ENCODE measurements at places on chromosomes 6 and 20.

GRCh38 chr6:5871296-5871695 lies 135.4 kb downstream of the NRN1 start:
- no peak for DNase-seq

GRCh38 chr6:95681736-95682135 lies 104.4 kb downstream of the MANEA start:
- no peak for DNase-seq

DNA sequence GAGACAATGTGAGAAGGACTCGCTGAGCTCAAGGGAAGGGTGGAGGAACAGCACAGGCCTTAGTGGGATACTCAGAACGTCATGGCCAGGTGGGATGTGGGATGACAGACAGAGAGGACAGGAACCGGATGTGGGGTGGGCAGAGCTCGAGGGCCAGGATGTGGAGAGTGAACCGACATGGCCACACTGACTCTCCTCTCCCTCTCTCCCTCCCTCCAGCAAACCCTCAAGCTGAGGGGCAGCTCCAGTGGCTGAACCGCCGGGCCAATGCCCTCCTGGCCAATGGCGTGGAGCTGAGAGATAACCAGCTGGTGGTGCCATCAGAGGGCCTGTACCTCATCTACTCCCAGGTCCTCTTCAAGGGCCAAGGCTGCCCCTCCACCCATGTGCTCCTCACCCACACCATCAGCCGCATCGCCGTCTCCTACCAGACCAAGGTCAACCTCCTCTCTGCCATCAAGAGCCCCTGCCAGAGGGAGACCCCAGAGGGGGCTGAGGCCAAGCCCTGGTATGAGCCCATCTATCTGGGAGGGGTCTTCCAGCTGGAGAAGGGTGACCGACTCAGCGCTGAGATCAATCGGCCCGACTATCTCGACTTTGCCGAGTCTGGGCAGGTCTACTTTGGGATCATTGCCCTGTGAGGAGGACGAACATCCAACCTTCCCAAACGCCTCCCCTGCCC lies 1.7 kb downstream of the TNF start:
- peak; percentile 48 for DNase-seq

GRCh38 chr6:148193063-148193680 lies 149.5 kb upstream of the SASH1 start:
- no peak for DNase-seq

DNA sequence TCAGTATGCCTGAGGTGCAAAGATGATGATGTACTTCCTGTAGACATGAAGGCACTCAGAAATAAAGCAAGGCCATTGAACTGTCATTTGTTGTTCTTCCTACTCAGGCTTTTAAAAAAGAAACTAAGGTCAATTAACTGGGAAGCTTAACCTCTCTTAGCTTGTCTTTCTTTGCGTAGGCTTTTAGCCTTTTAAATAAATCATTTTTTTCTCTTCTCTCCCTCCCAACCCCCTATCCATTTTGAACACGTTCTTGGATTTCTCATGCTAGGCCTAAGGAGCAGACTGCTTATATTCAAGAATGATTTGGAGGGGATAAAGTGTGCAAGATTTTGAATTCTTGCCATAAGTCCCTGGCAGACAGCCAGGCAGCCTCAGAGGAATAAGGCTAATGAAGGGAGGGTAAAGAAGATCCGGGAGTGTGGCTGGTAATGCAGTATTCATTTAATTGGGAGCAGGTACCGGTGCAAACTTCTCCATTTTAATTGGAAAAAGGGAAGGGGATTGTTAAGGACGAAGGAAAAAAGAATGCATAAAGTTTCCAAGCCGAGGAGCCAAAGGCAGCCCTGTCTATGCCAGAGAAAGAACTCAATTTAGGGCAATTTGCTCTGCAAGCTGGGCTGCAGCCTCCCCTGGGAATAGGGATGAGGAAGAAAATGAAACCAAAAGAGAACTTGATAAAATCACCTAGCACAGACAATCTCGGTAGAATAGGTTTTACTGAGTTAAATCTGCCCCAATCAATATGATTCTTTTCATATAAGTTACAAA lies 343.8 kb upstream of the MMS22L start:
- DNase-seq, result no peak

DNA sequence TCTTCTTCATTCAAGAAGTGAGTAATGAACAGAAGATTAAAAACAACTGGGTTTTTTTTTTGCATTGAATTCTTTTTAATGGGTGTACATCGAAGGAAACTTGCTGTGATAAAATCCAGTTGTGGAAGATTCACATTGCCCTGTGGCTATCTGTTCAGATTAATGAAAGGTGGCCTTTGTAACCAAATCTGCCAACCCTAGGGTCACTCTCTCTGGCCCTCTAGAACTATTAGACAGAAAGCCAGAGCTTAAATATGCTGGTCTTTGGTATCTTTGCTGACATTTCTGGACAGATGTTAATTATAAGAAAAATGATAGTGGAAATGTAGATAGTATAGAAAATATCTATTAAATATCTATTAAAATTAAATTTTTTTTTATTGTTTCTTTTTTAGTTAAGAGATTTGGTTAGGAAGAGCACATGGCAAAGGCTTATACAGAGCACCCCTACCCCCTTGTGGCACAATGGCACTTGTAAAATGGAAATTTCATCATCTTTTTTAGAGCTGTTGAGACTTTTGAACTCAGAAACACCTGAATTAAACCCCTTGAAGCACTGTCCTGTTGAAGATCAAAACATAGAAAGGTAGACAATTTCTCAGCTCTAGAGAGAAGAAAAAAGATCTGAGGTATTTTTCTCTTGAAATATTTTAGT lies 572.5 kb downstream of the PKHD1 start:
- DNase-seq, result no peak

DNA sequence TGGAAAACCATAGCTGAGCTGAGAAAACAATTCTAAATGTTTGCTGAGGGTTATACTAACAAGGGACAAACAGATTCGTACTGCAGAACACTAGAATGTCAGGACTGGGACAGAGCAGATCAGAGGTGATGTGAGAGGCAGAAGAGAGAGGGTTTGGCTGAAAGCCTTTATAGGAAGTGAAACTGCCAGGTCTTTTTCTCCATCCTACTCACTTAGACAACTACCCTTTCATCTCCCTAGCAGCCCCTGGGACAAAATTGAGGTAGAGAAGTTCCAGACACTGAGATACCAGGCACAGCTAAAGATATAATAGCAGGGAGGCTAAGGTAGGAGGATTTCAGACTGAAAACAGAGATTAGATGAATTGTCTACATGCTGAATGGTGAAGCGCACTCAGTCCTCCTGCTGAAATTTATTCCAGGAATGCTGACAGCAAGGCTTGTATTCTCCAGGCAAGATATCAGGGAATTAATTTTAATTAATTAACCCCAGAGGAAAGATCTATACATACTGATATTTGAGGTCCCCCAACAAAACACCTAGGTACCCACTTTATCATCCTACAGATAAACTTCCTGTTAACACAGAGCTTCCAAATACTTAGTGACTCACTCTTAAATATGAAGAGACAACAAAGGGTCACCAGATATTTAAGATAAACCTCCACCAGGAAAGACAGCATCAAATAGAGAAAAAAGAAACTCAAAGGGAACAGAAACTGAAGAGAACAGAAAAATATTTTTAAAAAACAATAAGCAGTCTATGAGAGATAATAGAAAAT lies 12.6 kb upstream of the EIF2S2 start:
- DNase-seq, result no peak

GRCh38 chr6:40485300-40485699 lies 101.9 kb downstream of the LRFN2 start:
- DNase-seq, result no peak

DNA sequence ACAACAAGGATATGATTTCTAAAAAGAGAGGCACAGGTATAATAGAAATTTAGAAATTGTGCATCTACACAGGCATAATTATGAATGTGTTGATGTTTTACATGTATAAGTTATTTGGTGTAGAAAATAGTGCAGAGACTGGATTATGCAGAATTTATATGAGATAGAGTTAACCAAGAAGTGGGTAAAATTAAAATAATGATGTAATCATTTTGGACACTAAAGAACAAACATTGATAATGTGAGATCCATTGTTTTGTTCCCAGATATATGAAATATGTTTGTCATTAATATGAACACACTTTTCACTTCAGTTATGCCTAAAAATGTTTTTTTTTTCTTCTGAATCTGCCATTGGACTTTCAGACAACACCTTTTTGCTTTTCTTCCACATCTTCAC lies 37.2 kb upstream of the ZNF337 start:
- no peak for DNase-seq

GRCh38 chr6:111944541-111944940 lies 71.3 kb upstream of the FYN start:
- DNase-seq, result no peak

- DNase-seq, result no peak
Observed at GRCh38 chr6:129635396-129636130, 74.4 kb downstream of the ARHGAP18 start.

DNA sequence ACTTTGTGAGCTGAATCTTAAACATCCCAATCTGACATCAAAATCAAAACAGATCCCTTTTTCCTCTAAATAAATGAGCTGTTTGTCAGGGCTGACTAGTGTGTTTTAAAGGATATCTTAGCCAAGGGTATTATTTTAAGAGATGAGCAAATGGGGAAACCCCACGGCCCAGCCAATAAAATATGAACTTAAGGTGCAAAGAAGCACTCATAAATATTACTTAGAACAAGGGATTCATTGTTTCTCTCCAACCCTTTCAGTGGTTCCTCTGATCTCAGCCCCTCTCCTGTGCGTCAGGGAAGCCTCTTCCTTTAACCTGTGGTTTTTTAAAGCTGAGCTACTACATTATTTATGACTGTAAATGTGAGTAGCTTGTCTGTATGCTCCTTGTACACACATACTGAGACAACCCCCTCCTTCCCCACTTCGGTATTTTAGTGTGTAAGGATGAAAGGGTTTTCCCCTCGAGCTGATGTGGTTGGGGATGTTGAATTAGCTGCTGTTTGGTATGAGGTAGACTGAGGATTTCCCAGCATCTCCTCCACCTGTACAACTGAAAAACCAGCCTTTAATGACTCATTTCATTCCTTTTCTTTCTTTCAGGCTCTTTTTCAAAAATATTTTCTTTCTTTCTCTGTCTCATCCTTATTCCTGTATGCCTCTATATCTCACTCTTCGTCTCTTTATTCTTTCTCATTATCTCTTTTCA lies 6.5 kb downstream of the BMP5 start:
- no peak for DNase-seq

DNA sequence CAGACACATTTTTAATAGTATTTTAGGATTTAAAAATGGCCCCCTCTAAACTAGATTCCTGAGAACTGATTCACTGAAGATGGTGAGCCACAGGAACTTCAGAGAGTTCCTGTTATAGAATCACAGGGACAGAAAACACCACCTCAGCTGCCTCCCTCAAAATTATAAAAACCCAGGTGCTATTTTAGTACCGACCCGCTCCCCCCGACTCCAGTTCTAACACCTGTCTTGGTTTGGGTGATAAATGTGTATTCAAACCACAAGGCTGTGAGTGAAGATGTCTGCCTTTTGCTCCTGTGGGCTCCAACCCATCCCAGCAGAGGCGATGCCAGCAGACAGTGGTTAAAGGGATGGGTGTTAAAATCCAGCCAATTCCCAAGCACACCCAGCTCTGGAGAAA lies 127.4 kb upstream of the LY86 start:
- no peak for DNase-seq

DNA sequence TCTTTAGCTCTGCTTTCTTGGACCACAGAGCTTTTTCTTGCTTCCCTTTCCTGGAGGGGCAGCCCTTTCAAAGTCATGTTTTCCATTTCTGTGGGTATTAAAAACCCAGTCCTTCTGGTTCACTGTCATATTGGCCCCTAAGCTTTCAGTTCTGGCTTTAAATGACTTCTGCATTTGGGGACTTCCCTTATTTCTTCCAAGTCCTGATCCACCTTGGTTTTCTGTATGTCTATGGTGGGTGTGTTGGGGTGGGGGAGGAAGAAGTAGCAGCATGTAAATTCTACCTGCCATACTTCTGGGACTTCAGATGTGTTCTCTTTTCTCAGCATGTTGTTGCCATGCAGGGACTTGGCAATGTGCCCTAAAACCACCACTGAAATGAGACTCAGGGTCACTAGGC lies 77.1 kb upstream of the EMILIN3 start:
- no peak for DNase-seq

GRCh38 chr6:38445336-38445735 lies 194.4 kb downstream of the BTBD9 start:
- DNase-seq, result no peak

- DNase-seq, result no peak
Observed at GRCh38 chr6:18359237-18359885, 27.8 kb upstream of the RNF144B start.

- DNase-seq, result no peak
Observed at GRCh38 chr6:72564231-72564630, 57.6 kb upstream of the KCNQ5 start.

GRCh38 chr6:2790588-2791449 lies 25.6 kb downstream of the WRNIP1 start:
- DNase-seq, result no peak

DNA sequence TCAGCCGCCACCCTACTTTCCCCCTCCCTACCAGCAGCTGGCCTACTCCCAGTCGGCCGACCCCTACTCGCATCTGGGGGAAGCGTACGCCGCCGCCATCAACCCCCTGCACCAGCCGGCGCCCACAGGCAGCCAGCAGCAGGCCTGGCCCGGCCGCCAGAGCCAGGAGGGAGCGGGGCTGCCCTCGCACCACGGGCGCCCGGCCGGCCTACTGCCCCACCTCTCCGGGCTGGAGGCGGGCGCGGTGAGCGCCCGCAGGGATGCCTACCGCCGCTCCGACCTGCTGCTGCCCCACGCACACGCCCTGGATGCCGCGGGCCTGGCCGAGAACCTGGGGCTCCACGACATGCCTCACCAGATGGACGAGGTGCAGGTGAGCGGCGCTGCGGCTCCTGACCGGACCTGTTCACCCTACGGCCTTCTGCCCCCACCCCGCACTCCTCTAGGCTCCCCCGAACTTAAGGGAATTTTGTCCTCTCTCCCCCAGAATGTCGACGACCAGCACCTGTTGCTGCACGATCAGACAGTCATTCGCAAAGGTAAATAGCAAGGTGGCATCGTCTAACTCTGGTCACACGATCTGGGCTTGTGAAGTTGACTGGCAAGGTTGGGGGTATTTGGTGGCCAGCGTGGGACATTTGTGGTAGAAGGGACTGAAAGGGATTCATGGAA lies 2.3 kb downstream of the TFAP2C start:
- no peak for DNase-seq

- no peak for DNase-seq
Observed at GRCh38 chr6:124433387-124434160, 528.7 kb upstream of the RNF217 start.

GRCh38 chr6:15957655-15958169 lies 171.2 kb upstream of the MYLIP start:
- no peak for DNase-seq

GRCh38 chr20:54517241-54517975 lies 42.0 kb downstream of the DOK5 start:
- no peak for DNase-seq
